ENCODE measurements at places on chromosomes 3 and 15.

- DNase-seq, result no peak
Measured at GRCh38 chr3:197882586-197882985, 67.4 kb upstream of the RPL35A start.

DNA sequence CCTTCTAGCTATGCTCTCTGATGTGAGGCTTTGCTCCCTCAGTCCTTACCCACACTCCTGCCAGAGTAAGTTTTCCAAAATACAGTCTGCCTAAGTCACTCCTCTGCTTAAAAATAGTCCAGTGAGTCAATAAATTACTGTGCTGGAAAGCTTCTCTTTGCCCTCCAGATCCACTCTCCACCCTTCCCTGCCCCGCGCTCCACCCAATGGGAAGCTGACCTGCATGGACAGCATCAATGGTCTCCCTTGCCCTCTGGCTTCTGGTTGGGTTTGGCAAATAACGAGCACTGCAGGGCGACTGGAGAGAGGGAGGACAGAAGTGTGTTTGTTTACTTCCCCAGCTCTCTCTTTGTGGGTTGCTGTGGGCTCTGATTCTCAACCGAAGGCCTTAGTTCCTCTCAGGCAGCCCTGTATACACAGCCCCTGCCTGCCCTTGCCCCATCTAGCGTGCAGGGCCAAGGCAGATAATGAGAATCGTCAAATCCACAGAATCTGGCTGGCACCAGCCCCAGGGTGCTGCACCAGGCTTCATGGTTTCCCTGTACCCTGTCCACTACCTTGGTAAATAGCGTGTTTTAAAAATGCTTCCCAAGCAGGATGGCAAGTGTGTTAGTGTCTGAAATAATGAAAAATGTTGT lies 110.4 kb downstream of the ADAMTSL3 start:
- no peak for DNase-seq

DNA sequence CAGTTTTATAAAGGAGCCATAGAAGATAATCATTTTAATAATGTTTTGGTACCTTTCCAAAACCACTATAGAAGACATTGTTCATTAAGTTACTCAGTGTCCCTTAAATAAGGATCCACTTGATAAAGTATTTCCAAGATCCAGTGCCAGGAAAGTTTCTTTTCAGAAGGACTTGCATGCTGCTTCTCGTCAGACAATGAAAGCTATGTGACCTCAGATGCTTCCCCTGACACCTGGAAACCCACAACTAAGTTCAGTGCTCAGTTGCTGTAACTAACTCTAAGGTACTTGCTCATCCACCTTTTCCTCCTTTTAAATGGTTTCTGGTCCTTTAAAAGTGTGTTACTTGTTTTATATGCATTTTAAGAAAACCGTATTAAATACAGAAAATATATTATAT lies 7.3 kb downstream of the SSR3 start:
- DNase-seq, result no peak

- no peak for DNase-seq
Measured at GRCh38 chr3:139460076-139460475, 16.2 kb downstream of the RBP2 start.

GRCh38 chr3:78086150-78086549 lies 1046.3 kb downstream of the ROBO2 start:
- no peak for DNase-seq

DNA sequence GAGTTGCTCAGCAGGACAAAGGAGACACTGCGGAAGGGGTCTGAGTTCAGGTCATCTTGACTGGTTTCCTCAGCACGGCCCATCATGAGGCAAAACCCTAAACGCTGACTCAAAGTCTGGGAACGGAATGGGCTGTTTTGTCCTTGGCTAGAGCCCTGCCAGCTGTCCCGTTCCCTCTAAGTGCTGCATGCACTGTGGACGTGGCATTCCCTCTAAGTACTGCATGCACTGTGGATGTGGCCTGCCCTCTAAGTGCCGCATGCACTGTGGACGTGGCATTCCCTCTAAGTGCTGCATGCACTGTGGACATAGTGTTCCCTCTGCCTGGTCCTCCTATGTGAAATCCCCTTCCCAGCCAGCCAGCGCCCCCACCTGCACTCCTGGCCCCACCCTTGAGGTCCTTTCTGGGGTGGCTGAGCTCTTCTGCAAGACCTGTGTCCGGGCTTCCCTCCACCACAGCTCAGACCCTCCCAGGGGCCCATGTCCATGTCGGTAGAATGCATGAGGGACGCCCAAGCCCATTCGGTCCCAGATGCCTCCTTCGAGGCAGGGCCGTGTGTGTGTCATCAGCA lies 36.7 kb downstream of the TM2D3 start:
- DNase-seq, result no peak

GRCh38 chr3:112011376-112011940 lies 12.7 kb downstream of the TAGLN3 start:
- DNase-seq, result no peak

DNA sequence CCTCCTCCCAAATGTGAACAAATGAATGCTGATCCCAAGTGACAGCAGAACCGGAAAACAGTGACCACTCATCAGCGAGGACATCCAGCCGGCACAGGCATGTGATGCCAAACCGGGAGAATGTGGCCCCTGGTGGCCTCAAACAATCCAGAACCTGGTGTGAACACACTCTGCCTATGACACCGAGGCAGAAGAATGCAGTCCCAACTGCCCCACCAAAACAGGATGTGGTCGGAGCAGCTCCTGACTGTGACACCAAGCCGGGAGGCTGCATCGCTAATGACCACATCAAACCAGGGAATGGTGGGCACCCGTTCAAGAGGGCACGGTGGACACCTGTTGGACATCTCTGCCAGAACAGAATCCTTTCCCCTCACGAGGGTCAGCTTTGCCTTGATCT lies 15.4 kb downstream of the SCN5A start:
- DNase-seq, result no peak

GRCh38 chr15:29677871-29678461 lies 144.3 kb downstream of the TJP1 start:
- DNase-seq, result no peak

DNA sequence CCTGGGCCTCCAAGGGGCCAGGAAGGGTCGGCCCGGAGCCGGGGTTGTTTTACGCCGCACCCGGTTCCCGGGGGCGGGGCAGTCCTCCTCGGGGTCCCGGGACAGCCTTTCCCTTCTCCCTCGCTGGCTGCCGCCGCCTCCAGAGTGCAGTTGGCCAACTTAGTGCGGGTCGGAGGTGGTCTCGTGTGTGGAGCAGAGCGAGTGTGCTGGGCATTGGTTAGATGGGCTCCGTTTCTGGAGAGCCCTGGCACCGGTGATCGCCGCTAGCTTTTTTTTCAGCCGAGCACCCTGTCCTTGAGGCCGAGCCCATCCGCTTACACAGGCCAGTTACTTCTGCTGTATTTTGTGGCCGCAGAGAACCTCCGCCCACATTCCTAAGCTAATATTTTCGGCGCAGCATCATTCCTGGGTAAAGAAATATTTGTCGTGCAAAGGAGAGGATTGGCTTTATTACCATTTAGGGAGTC lies 585 bp downstream of the KIF23 start:
- DNase-seq, result peak; percentile 15

DNA sequence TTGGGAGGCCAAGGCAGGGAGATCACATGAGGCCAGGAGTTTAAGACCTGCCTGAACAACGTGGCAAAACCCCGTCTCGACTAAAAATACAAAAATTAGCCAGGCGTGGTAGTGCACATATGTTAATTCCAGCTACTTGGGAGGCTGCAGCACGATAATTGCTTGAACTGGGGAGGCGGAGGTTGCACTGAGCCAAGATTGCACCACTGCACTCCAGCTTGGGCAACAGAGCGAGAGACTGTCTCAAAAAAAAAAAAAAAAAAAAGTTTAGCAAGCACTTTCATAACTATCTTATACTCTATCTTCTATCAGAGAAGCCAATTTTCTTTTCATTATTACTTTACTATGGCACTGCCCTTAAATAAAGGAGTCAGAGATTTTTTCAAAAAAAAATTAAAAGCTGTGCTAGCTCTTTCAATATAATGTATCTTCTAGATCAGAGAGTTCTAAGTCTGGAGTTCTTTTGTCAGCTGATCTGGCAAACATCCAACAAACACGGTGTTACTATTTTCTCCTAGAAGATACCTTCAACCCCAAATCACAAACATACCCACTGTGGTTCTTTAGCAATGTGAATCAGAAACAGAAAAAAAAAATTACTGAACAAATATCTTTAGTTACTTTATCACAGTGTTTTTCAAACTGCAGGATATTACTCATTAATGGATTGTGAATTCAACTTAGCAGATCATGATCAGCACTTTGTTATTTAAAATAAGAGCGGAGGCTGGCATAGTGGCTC lies 3.0 kb downstream of the ZNF770 start:
- DNase-seq, result no peak

- no peak for DNase-seq
Measured at GRCh38 chr3:155747946-155748290, 3.0 kb upstream of the PLCH1 start.

DNA sequence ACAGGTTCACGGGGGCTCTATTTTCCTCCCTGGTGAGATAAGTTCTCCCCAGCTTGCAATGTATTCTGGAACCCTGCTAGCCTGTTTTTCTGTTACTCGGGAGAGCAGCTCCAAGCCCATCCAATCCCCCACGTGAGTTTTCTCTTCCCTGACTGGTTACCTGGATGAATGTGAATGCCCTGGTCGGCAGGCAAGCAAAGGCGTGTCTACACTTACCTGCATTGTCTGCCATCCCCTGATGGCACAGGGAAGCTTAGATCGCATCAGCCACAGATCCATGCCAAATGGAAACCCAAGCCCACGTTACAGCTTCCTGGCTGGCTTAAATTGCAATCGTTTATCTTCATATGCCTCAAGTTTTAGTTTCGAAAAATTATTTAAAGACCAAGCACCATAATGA lies 149.9 kb downstream of the FOXP1 start:
- no peak for DNase-seq

- no peak for DNase-seq
Measured at GRCh38 chr3:35724106-35724505, 84.8 kb downstream of the ARPP21 start.

DNA sequence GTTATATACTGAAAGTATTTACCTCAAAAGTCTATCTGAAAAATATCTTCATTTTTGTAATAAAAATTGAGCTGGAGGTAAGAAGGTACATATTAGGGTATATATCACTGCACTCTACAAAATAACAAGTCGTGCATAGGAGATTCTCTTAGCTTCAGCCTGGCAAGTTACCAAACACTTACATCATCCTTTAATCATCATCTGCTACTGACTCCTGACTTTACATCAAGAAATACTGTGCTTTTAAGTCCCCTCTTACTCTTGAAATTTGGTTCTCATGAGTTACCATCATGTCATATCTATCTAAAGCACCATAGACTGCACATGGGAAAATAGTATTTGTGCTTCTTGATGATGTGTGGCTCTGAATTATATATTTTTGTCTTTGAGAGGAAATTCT lies 50.8 kb downstream of the LYSMD4 start:
- no peak for DNase-seq

GRCh38 chr15:31300208-31300661 lies 26.4 kb upstream of the KLF13 start:
- no peak for DNase-seq

DNA sequence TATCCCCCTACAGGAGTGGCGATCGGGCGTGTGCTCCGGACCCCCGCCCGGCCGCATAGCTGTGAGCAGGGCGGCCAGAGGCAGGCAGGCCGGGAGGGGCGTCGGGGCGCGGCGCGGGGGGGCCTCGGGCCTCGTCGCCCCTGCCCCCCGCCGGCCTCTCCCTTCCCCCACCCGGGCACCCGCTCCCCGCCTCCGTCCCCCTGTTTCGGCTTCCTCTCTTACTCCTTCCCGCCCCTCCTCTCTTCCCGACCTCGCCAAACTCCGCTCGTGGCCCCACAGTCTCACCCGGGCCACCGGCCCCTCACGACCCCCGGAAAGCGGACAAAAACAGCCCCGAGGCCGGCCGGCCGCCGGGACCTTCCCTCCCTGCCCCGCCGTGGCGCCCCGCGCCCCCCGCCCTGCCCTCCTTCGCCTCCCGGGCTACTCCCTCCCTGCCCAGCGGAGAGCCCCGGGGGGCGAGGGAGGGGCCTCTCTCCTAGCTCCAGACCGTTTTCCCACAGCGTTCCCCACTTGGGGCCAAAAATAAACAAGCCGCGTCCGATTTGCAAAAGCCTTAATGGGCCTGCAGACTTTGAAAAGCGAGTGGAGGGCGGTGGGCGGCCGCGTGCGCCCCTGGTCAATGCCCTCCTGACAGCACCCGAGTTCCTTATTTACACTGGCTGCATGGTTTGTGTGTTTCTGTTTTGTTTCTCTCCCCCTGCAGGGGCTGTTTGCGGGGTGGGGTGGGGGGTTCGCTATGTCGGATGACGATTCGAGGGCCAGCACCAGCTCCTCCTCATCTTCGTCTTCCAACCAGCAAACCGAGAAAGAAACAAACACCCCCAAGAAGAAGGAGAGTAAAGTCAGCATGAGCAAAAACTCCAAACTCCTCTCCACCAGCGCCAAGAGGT lies 1.0 kb downstream of the UBE2E1 start:
- peak; percentile 64 for DNase-seq

GRCh38 chr3:95926904-95927501 lies 887.4 kb upstream of the EPHA6 start:
- no peak for DNase-seq

GRCh38 chr3:31442755-31443154 lies 90.0 kb upstream of the STT3B start:
- no peak for DNase-seq

- no peak for DNase-seq
Measured at GRCh38 chr15:93035092-93035915, 53.7 kb downstream of the RGMA start.

DNA sequence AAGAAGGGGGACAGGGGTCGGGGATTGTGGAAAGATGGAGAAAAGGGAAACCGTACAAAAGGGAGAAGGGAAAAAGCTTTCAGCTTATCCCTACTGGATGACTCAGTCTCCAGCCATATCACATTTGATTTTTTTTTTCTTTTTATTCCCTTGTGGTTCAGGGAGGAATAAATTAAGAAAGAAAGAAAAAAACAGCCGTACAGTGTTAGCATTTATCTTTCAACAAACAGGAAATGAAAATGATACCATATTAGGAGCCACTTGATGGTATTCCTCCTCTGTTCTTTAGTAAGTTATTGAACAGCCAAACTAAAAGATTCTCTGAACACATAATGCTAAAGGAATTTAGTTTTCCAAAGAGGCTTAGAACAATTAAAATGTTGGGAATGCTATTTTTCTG lies 594.4 kb downstream of the FOXP1 start:
- DNase-seq, result no peak

GRCh38 chr15:60715859-60716258 lies 236.9 kb upstream of the ICE2 start:
- no peak for DNase-seq

- DNase-seq, result no peak
Measured at GRCh38 chr3:147472846-147473245, 63.7 kb downstream of the ZIC1 start.

DNA sequence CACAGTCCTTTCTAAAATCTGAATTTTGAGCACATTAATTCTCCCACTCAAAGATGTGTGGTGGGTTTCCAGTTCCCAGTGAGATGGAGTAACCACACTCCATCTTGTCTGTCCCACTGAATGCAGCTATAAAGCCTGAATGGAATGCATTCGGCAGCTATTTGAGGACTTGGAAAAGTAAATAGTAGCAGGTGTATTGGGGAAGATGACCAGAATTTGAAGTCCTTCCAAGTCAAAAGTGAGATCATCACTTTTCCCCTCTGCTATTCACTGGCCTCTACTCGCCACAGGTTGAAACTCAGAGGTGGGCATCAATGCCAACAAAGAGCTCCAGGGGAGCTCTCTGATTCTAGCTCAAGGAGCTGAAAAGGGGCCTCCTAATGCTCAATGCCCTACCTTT lies 8.1 kb upstream of the GNB5 start:
- no peak for DNase-seq

GRCh38 chr3:196192524-196193051 lies 18.6 kb downstream of the ZDHHC19 start:
- DNase-seq, result no peak

- no peak for DNase-seq
Measured at GRCh38 chr3:186097317-186097662, 11.6 kb downstream of the ETV5 start.

Measured in ovary (tissue), 10 donors.